ENCODE measurements at places on chromosomes 6 and 20.
A peak's percentile ranks its signal among the peaks of the same experiment; 100 is the strongest.

GRCh38 chr6:3456898-3457709, at the start of gene SLC22A23:
SLC22A23 (minus strand) TSS chr6:3457050; CDS start chr6:3456559, 491 bp downstream.
- DNase-seq: peak; percentile 59

- no peak for DNase-seq
Observed at GRCh38 chr6:27684264-27685211, 211.6 kb upstream of the ZNF184 start.

DNA sequence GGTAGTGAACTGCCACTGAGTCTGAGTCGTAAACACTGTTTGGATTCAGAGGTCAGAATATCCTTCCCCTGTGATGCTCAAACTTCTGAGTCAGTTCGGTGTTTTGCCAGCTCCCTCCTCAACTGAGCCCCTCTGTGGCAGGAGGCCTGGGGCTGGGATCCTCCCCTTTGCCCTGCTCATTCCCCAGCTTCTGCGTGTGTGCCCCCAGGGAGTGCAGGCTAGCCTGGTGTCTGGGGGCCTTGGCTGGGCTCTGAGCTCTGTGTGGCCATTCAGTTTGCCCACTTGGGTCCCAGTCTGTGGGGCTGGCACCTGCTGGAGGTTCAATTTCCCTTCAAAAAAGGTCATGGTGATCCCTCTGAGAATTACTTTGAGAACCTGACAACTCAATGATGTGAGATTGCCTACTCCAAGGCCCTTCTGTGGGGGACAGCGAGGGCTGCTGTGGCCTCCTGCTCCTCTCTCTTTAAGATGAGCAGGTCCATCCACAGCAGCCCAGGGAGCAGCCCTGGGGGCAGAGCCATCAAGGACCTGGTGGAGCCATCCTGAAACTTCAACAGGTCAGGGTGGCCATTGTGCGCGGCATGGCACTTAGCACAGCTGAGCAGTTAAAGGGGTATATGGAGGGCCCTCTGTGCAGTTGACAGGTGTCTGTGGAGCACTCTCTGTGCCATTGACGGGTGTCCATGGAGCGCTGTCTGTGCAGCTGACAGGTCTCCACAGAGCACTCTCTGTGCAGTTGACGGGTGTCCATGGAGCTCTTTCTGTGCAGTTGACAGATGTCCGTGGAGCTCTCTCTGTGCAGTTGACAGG, 147.2 kb downstream of the SYCP2 start:
- no peak for DNase-seq

DNA sequence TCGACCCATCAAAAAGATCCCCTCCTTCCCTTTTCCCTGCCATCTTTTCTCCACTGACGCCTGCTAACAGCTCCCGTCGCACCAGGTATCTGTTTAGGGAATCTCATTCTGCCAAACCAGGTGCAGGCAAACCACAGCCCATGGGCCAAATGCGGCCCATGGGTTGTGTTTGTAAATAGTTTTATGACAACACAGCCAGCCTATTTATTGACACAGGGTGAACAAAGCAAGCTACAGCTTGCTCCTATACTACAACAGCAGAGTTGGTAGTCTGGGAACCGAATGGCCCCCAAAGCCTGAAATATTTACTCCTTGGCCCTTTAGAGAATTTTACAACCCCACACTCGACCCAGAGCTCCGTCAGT, 16.4 kb downstream of the NFATC2 start:
- no peak for DNase-seq

GRCh38 chr6:158586652-158587051, 26.8 kb downstream of the TMEM181 start:
- no peak for DNase-seq

DNA sequence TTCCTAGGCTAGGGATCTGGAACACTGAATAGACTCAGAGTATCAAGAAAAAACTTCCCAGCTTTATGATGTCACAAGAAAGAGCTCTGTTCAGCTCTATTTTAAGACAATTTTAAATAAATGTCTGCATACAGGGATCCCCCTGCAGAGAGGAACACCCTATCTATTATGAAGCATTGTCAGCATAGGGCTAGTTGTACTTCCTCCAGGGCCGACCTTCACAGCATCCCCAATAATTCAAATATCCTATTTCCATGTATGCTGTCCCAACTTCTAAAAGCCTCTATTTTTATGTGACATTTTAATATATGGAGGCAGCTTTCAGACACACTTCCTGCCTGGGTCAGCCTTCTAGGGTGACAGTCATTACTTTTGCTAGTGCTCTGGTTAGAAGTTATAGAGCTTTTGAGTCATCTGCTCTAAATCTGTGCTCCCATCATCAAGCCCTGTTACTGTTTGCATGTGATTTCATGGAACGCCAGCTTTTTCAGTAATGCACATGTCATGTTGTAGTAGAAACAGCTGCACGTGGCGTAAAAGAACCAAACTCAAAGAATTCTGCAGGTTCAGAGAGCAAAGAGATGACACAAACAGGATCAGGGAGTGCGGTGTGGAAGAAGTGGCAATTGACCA, 189.2 kb downstream of the ADGB start:
- DNase-seq: no peak

GRCh38 chr6:108597572-108598304, 37.0 kb downstream of the FOXO3 start:
- DNase-seq: no peak

GRCh38 chr6:53536561-53536960, 8.3 kb downstream of the GCLC start:
- DNase-seq: no peak

DNA sequence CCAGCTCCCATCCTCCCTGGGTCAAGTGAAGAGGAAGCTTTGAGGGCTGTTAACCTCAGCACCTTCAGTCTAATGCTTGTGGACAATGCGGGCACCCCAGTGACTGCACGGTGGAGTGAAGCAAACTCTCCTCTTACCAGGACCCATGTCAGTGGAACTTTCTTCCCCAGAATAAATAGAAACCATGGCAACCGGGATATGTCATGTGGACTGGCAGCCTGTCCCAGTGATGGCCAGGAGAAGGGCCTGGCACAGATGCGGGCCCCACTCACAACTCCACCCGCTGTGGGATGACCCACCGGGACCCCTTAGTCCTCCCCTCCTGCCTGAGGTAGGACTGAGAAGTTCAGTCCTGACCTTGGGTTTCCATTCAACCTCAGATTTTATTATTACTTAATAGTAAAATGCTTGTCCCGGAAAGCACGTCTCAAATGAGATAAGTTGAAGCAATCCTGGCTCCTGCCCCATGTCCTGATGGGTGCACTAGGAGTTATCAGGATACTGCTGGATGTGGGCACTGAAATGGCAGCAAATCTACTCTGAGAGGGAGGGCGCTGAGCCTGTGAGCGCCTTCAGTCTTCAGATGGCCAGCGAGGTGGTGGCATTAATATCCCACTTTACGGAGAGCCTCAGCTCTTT, 23.5 kb downstream of the TOX2 start:
- no peak for DNase-seq

DNA sequence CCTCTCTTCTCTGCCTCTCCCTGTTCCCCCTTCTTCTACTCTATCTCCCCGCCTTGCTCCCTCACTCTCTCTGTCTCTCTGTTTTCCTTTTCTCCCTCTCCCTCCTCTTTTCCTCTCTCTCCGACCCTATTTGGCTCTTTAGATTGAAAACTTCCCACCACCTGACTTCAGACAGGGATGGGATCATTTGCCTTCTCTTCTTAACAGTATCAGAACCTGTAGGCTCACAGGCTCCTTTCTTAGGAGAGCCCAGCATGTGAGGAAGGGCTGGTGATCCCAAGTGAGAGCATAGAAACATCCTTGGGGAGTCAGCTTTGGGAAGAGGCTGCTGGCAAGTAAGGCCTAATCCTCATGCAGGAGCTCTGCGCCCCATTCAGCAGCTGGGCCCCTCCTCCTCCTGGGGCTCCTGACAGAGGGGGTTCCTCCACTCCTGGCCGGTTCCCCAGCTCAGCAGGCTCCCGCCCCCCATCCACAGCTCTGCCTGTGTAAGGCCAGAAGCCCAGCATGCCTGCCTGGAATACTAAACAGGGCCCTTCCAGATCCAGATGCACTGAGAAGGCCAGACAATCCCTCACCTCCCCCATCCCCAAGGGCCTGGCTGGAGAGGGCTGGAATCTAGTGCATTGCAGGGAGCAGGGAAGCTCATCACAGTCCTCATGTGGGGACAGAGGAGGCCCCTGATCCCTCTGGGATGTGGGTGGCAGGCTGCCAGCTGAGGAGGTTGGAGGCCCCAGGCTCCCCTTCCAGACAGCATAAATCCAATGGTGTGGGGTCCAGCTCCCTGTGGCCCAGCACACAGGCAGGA, 93.4 kb downstream of the PTPRT start:
- DNase-seq: no peak

DNA sequence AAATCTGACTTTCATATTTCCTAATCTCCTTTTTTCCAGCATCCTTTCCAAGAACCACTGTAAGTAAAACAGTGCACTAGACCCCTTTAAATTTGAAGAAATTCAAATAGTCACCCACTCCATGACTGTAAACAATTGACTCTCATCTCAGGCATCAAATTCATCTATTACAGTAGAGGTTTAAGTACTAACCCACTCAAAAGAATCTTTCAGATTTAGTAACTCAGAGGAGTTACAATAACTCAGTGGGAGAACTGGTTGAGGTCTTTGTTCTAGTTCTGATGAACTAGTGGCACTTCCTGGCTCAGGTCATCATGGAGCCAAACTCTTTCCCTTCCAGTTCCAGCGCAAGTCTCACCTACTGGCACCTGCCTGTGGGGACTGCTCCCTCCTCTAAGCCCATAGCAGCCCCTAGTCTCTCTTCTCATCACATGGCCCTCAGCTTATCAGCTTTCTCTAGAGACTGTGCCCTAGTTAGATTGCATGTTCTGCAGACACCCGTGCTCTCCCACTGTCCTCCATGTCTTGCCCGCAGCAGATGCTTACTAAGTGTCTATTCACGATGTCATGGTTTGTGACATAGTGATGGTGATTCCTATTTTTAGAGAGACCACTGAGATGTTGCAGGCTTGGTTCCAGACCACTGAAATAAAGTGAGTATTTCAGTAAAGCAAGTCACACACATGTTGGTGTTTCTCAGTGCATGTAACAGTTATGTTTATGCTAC, 196.2 kb downstream of the TBC1D7 start:
- DNase-seq: no peak

DNA sequence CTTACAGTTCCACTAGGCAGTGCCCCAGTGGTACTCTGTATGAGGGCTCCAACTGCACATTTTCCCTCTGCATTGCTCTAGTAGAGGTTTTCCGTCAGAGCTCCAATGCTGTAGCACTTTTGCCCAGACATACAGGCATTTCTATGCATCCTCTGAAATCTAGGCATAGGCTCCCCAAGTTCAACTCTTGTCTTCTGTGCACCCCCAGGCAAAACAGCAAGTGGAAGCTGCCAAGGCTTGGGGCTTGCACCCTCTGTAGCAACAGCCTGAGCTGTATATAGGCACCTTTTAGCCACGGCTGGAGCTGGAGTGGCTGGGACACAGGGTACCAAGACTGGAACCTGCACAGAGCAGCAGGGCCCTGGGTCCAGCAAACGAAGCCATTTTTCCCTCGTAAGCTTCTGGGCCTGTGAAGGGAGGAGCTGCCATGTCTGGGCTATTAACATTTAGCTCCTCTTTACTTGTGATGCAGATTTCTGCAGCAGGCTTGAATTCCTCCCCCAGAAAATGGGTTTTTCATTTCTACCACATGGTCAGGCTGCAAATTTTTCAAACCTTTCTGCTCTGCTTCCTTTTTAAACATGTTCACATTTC, 596.2 kb upstream of the ADGRB3 start:
- no peak for DNase-seq

- no peak for DNase-seq
Observed at GRCh38 chr6:109793792-109794191, 102.7 kb downstream of the FIG4 start.

DNA sequence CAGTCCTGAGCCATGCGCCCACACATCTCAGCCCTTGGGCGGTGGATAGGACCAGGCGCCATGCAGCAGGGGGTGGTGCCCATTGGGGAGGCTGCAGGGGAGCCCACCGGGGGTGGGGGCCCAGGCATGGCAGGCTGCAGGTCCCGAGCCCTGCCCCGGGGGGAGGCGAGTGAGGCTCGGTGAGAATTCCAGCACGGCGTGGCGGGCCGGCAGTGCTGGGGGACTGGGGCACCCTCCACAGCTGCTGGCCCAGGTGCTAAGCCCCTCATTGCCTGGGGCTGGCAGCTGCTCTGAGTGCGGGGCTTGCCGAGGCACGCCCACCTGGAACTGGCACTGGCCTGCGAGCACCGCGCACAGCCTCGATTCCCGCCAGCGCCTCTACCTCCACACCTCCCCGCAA, 21.6 kb upstream of the PRL start:
- DNase-seq: no peak

- DNase-seq: no peak
Observed at GRCh38 chr20:62010551-62011402, 54.9 kb downstream of the TAF4 start.

DNA sequence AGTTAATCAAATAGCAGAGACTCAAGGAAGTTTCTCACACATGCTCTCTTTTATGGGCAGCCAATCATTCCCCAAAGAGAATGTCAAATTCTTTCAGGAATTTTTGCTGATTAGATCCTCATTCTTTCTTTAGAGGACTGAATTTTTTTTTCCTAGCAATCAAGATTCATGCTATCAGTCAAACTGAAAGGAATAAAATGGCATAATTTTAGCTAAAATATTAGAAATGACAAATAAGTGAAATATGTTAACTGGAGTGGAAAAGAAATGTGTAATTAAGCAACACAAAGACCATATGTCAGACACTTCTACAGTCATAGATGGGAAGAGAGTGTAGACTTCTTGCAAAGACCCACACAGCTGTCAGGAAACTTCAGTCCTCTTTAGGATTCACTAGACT, 242.3 kb upstream of the RNF217 start:
- no peak for DNase-seq

DNA sequence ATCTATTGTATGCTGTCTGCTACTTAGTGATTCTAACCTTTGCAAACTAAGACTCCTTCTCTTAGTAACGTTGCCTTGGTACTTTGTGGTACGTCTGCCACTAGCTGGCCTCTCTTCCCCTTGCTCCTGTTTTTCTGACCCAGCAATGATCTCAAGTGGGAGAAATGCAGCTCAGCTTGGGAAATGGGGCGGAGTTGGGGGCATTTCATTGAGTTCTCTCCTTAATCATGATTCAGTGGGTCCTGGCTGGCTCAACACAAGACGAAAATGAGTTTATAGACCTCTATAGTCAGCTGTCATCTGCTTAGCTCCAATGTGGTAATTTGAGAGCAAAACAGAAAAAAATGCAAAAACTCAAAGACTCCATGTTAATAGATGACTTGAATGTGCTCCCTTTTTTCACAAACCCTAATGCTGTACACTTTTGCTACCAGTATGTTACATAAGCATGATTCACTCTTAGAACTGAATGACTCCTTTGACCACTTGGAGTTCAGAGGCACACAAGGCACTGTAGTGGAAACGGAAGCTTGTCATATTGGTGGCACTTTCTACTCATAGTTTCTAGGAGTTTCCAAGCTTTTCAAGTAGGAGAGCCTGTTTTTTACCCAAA, 55.3 kb upstream of the SOX4 start:
- no peak for DNase-seq

GRCh38 chr6:20893412-20893811, 359.2 kb downstream of the CDKAL1 start:
- DNase-seq: no peak

GRCh38 chr6:5325173-5325572, 63.9 kb downstream of the FARS2 start:
- no peak for DNase-seq

GRCh38 chr6:102571236-102571908, 1177.9 kb downstream of the GRIK2 start:
- DNase-seq: no peak

All from thymus (tissue), 14 donors.